NCI-H69 (cell line): ENCODE measurements at places on chromosomes 7 and 10.
A peak's percentile ranks its signal among the peaks of the same experiment; 100 is the strongest.

- DNase-seq: no peak
Measured at GRCh38 chr10:24501056-24501711, 222.5 kb downstream of the ARHGAP21 start.

DNA sequence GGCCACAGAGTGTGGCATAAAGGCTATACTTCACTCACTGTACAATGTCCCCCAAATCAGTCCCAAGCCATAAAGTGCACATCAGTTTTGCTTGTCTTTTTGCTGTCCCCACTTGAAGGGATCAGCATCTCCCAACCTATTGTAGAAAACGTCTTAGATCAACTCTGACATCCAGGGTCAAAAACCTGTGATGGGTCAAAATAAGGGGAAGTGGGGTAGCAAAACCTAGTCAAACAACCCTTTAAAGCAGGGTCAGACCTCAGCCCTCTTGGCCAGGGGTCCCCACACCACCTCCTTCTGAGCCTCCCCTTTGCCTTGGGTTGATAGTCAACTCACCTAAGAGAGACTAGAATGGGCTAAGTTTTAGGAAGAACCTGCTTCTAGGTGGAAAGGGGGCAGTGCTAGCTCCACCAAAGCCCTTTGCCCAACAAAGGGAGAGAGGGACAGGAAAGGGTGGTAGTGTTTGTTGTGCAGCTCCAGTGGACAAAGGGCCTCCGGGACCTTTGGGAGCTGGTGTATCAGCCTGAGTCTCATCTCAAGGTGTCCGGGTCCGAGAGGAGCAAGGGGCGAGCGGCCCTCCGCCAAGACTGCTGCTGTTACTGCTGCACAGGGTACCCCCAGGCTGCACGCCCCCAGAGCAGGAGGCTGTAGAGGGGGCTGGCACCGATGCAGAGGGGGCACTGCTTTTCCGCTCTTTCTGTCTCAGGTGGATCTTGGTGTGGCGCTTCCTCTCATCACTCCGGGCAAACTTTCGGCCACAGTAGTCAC lies 3.3 kb downstream of the EGR2 start:
- no peak for DNase-seq

- DNase-seq: no peak
Measured at GRCh38 chr10:64973391-64973790, 1452.2 kb downstream of the REEP3 start.

DNA sequence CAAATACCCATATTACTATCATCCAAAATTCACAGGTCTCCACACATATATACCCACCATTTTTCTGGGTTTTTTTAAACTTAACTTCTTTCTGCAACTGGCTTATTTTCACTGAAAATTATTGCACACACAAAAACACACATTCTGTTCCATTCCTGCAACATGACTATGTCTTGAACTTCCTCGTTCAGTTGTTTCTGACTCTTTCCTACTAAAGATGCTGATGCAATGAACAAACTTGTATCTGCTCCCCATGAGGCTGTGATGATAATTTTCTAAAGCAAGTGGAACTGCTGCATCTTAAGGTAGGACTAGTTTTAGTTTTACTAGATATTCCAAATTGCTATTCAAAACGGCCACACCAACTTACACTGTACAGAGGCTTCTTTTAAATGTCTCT lies 77.7 kb downstream of the OSBPL3 start:
- no peak for DNase-seq

DNA sequence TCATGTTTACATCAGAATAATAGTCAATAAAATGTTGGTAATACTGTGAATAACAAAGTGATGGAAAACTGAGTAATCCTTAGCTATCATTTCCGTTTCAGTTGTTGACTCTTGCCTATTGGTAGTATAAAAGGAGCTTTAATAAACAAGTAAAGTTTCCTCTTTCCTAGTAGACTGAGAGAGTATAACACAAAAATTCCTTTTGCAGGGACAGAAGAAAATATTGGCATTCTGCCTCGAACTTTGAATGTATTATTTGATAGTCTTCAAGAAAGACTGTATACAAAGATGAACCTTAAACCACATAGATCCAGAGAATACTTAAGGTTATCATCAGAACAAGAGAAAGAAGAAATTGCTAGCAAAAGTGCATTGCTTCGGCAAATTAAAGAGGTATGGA lies 9.4 kb downstream of the KIF20B start:
- no peak for DNase-seq

DNA sequence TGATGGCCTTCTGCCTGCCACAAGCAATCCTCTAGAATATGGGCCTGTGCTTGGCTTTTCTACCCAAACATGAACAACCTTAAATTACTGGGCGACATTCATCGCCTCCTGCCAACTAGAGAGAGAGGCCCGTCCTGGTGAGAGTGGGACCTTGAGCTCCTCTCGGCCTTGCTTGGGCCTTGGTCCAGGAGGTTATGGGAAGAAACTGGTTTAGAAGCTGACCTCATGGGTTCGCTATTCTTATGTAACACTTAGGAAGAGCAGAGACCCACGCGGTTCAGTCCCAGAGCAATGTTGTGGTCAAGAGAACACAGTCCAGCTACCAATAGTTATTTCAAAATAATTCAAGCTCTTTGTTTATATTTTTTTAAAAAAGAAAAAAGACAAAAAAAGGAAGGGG lies 176.3 kb upstream of the ZNF32 start:
- no peak for DNase-seq

GRCh38 chr10:33414841-33415240 lies 80.4 kb upstream of the NRP1 start:
- no peak for DNase-seq

GRCh38 chr7:124635416-124635815 lies 130.2 kb downstream of the GPR37 start:
- DNase-seq: peak; percentile 44
